Stimulated activated CD4-positive, alpha-beta T cell treated with anti-CD3 and anti-CD28 coated beads, Interleukin-4, amount 100 ng/mL, for 48 hours (primary cell): ENCODE measurements at places on chromosomes 2 and 18.

DNA sequence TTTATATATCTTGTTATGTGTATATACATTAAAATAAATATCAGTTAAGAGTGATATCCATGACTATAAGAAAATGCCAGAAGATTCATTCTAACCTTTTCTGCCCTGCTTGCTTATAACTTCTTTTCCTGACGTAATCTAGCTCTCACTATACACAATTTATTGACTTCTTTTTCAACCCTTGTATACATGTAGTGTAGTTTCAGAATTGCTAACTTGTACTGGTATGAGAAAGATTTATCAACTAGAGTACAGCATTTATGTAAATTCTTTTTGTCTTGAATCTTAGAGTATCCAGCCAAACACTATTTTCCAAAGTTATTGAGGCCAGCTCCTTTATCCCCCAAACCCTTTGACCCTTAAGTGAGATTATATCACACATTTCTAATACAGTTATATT lies 798.0 kb upstream of the RAB6C start:
- DNase-seq = no peak

GRCh38 chr2:33616873-33617272 lies 17.8 kb upstream of the FAM98A start:
- no peak for DNase-seq

DNA sequence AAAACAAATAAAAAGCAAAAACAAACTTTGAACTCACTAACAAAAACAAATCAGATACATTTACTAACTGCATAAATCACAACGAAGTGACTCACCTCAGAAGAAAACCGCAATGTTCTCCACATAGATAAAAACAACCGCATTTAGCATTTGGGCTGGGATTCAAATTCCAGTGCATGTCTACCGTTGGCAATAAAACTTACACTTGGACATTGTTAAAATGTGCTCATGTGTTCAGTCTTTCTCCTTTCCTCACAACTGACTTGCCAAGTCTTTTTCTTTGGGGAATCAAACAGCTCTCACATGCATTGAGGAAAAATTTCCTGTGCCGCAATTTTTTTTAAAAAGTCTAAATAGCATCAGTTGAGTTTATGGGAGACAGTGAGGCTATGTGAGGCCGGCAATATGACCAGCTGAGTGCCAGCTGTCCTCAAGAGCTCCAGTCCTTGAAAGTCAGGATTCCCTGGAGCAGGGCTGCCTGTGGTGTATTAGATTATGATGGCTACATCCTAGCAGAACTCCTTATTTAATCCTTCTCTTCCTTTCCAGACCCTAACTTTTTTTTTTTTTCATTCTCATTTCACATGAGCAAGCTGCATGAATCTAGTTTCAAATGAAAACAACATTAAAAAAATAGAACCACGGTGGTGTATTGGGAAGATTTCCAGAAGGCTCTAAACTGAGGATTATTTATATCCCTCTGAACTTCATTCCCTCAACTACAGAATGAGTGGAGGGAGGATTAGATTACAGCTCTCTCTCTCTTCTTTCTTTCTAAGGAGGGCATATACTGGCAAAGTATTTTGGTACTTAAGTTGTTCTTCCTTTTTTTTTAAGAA lies 70.2 kb upstream of the MEIS1 start:
- DNase-seq = no peak

DNA sequence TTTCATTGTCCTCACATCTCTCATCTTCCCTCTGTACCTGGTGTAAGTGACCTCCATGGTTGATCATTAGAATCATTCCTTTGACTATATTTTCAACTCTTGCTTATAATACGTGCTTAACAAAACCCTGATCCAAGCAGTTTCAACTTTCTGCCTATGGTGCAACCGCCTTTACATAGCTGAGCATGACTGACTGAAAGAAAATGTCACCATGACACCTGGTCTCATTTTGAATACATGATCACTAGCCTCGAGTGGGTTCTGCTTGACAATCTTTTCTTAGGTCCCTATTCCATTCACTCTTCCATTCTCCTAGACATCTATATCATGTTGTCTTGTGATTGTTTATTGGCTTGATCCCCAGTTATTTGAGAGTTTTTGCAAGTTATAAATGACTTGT lies 78.9 kb upstream of the STAM2 start:
- DNase-seq = no peak
